ENCODE measurements at places on chromosomes 3 and 15.

DNA sequence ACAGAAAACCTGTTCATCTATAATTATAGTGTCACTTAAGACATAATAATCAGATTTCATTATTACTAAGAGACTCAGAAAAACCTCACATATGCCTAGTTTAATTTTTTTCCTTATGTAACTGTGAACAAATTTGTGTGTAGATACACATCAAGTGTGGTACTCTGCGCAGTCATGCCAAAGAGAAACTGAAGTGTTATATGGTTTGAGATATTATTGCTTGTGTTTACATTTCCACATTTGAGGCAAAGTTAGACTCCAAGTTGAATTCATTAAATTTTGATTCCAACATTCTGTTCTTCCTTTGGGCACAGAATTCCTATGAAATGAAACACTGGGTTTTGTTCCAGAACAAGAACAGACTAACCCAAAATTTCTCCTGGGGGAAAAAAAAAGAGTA is 2.2 kb downstream of the MBNL1 start:
- DNase-seq = no peak

GRCh38 chr15:29818141-29818540 is 4.1 kb downstream of the TJP1 start:
- DNase-seq = no peak

- peak; percentile 41 for DNase-seq
Measured at GRCh38 chr15:72168131-72168807, 29.3 kb downstream of the GRAMD2A start.

GRCh38 chr15:38559131-38559530 is 5.5 kb downstream of the RASGRP1 start:
- no peak for DNase-seq

- peak; percentile 40 for DNase-seq
Measured at GRCh38 chr3:139629033-139629432, 48.7 kb downstream of the NMNAT3 start.

DNA sequence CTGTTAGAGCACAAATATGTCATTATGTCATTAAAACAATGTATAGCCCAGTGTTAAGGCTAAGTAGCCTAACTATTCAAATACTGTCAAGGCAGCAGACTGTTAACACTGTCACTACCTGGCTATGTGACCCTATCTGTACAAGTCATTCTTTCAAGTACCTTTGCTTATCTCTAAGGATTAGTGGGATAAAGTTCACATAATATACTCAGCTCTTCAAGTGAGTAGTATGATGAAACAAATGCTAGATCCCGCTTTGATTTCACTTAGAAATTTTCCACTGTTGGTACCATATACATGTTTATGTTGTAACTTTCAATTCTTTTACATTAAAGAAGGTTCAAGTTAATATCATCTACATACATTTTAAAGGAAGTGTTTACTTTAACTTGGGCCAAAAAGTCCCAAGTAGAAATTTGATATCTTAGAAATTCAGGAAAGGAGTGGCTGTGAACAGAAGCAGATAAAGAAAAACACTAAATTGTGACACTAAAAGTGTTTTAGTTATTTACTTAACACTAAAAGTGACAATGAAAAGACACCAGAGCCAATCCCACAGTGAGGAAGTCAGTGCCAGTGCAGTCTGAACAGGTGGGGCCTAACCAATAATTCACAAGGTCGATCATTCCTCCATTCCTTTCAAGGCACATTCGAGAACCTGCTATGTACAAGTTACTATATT is 4.8 kb upstream of the RFX7 start:
- no peak for DNase-seq

DNA sequence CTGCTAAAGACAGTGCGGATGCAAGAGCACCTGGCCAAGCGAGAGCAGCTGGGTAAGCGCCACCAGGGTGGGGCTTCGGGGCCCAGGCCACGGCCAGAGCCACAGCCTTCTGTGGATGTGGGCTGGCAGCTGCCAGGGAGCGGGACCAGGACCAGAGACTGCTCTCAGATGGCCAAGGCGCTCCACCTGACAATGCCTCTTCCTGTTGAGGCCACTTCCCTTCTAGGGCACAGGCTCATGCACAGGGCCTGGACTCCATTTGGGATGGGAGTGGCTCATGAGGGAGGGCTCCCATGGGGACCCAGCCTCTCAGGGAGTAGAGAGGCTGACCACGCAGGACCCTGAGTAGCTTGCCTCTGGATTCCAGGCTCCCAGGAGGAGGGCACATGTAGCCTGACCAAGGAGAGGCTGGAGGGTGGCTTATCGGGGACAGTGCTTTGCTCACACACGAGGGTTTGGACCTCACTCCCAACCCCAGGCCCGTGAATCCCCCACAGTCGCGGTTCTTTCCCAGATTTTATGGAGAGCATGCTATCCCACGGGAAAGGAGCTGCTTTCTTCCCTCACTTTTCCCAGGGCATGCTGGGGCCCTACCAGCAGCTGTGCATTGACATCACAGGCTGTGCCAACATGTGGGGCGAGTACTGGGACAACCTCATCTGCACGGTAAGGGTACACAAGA is 25.1 kb downstream of the ACAA1 start:
- DNase-seq = no peak

- no peak for DNase-seq
Measured at GRCh38 chr3:150433347-150433746, 25.2 kb downstream of the TSC22D2 start.

DNA sequence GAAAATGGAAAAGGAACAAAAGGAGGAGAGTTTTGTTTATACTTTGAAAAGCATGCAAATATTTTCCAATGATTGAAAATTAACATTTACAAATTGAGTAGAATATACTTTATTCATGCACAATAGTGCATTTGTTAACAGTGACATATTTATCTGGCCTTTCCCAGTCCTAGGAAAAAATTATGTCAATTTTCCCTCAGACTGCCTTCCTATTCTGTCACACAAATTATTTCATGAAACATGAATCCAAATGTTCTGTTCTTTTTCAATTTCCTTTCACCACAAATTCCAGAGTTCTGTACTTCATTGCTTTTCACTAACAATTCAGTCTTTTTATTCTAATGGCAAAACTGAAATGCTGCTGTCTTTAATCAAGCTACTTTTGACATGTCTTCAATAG is 945.1 kb downstream of the ROBO1 start:
- DNase-seq = no peak

DNA sequence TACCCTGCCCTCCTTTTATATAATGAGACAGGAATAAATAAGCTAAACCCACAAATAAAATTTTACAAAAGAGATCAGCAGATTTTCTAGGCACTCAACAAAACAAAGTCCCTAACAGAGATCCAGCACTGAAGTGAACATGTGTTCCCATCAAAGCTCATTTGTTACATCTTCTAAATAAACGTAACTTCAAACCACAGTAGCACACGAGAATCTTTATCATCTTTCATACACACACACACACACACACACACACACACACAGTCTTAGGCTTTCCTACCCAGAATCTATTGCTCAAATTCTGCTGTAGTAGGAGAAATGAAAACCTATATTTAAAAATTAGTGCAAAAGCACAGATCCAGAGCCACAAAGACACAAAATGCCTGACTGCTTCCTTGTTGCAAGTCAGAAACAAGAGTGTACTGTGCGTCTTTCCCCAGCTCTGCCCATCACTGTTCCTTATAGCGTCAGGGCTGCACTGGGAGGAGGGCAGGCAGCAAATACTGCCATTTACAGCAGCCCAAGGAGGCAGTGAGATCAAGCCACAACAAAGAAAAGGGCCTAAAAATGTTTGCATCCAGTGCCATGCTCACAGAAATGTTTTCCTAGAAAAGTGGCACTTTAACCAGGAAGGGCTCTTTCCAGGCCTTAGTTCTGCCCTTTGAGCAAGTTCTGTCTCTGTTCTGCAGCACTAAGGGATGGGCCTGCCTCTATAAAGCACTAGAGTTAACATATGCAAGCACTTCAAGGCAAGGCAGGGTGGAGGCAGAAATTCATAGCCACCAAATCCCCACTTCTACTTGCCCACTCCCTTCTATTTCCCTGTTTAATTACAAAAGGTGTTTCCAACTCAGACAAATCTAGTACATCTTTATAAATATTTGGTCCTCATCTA is 6.0 kb downstream of the IP6K1 start:
- no peak for DNase-seq

DNA sequence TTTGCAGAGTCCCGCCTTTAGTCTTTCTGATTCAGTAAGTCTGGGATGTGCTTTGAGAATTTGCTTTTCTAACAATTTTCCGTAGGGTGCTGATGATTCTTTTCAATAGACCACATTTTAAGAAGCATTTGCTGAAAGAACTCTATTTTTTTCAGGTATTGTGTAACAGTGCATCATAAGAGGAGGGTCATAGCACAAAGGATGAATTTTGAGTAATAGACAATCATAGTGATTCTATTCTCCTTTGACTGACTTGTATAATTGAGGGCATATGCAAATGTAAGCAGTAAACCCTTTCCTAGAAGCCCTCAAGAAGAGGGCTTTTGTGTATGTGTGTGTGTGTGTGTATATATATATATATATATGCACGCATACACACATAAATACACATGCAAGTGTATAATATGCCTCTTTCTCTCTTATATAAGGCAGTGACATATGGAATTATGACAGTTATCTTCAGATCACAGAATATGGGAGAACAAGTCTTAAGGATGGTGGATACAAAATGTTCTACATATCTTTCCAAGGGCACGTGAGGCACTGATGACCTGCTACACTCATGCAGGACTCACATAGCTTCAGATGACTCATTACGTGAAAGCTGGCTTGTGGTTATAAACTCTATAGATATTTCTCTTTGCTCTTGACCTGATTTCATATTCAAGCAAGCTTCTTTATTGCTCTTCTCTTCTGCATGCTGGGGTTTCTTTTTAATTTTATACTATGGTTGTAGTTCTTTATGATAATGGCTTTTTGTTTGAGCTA is 6.5 kb upstream of the PLSCR1 start:
- DNase-seq = peak; percentile 92

DNA sequence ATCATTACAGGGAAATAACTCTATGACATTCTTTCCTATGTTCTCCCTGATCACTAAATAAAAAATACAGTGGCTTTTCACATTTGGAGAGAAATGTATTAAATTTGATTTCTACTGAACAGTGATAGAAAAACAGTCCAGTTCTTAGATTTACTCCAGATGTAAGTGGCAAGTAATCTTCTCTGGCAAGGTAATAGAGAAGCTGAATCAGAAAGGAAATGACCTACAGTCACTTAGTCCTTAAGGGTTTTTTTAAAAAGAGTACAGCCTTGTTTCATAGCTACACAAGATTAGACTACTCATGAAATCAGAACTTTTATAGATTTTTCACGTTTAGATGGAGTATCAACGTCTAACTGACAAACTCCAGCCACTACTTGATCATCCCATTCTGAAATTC is 236.9 kb downstream of the CADPS start:
- DNase-seq = no peak

- DNase-seq = no peak
Measured at GRCh38 chr15:56367156-56367555, 1.9 kb downstream of the TEX9 start.

GRCh38 chr15:70095408-70096214 is 2.1 kb downstream of the TLE3 start:
- DNase-seq = no peak
